Motor neuron (in vitro differentiated cells): ENCODE measurements at places on chromosomes 4 and X. TPM values are rescaled to one million over a fixed set of nuclear protein-coding genes. Genes with fewer than 3 reads are reported as not detected.
A peak's percentile ranks its signal among the peaks of the same experiment; 100 is the strongest.

Gene WDR17
- total RNA-seq, result 8.5 and 8.7 TPM in 2 replicates

DNA sequence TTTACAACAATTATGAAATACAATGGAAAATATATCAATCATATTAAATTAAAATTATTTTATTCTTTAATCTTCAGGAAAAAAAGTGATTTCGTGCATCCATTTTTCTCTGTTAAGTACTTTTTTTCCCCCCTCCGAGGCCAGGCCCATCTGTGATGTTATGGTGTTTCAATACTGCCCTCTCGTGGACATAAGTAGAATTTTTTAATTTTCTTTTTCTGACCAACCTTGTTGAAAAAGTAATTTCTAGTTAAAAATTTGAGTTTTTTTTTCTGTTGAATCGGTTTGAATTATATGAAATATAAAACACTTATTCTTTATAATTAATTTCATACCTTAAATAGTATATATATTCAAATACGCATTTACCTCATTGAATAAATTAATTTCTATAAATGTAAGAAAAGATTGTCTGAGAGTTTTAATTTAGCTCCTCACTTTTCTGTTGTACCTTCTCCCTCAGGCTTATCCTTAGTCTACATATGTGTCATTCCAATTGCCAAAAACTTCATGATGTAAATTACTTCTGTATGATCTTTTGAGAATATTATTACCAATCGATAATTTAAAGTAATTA, 175.8 kb upstream of the TECRL start:
- ATAC-seq, result no peak

Gene PRKX
- total RNA-seq, result 9.4 and 10.1 TPM in 2 replicates

GRCh38 chr4:48642421-48643374, 137.4 kb downstream of the FRYL start:
- no peak for ATAC-seq

Gene GAGE12D
- not detected in 2 replicates for total RNA-seq

DNA sequence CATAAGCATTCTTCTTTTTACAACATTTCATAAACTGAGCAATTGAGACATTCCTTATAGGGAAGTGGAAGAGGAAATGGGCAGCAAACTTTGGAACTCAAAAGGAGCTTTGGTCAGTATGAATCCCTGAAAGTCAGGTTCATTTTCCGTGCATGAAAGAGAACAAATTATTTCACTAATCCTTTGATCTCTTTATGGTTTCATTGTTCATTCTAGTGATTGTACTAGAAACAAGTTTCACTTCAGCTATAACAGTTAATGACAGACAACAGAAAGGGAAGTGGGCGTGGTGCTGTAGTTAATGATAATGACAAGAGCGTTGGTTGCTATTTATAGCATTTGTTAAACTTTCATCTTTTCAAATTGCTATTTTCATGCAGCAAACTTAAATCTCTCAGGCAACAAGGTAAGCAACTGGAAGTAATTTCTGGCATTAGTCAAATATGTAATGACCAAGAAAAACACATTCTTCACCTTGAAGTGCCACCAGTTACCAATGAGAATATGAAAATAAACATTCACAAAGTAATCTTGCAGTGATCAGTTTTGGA, 98.4 kb downstream of the AREG start:
- peak; percentile 11 for ATAC-seq

Gene PCYT1B
- total RNA-seq, result 3.7 and 4.3 TPM in 2 replicates

GRCh38 chr4:123444290-123444731, 47.7 kb downstream of the SPRY1 start:
- no peak for ATAC-seq

DNA sequence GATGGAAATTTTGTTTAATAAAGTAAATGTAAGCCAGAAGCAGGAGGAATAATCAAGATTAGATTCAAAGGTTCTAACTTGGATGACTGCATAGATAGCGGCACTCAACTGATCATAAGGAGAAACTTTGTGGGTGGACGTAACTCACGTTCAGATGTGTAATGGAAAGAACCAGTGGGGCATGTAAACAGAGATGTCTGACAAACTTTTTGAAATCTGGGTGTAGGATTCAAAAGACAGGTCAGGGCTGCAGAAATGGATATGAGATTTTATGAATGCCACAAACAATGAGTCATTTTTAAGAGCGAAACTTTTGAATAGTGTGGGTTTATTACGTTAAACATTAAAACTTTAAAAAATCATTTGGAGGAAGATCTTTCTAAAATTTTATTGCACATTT, 375.6 kb downstream of the GBA3 start:
- no peak for ATAC-seq
